ENCODE measurements at places on chromosomes 1 and 21.

GRCh38 chr1:66207484-66207883 is 326.5 kb upstream of the SGIP1 start:
- no peaks in the 10 kb centered on the region for H3K27me3 ChIP-seq
- H3K4me1 ChIP-seq, result peaks cover 5% of the 10 kb centered on the region
- H3K36me3 ChIP-seq, result no peaks in the 10 kb centered on the region
- no peak overlapping the region for H3K4me3 ChIP-seq
- no peak for DNase-seq

DNA sequence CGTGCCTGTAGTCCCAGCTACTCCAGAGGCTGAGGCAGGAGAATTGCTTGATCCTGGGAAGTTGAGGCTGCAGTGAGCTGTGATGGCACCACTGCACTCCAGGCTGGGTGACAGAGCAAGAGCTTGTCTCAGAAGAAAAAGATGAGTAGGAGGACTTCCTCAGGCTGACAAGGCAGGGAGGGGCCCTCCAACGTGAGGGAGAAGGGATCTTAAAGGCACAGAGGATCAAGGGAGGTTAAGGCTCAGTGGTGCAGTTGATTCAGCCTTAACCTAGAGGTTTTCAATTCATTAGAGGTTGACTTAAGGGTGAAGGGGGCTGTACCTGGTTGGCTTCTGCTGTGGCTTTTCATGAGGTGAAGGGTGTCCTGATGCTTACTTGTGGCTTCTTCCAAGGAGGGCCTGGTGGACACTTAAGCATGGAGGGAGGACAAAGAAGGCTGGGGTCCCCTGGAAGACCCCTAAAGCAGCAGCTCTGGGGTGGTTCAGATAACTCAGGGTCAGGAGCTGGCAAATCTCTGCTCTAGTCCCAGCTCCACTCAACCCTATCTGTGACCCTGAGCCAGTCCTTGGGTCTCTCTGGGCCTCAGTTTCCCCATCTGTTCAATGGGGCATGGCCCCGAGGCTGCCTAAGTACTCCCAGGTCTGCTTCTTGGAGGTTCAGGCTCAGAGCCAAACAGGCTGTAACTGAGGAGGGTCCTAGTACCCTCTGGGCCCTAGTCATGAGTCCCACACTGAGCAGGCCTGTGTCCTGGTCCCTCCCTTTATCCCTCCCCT is 6.3 kb downstream of the EXTL1 start:
- no peak overlapping the region for H3K27ac ChIP-seq
- no peak overlapping the region for H3K4me3 ChIP-seq
- peaks cover 6% of the 10 kb centered on the region for H3K4me1 ChIP-seq
- no peak for DNase-seq
- H3K36me3 ChIP-seq, result no peaks in the 10 kb centered on the region

DNA sequence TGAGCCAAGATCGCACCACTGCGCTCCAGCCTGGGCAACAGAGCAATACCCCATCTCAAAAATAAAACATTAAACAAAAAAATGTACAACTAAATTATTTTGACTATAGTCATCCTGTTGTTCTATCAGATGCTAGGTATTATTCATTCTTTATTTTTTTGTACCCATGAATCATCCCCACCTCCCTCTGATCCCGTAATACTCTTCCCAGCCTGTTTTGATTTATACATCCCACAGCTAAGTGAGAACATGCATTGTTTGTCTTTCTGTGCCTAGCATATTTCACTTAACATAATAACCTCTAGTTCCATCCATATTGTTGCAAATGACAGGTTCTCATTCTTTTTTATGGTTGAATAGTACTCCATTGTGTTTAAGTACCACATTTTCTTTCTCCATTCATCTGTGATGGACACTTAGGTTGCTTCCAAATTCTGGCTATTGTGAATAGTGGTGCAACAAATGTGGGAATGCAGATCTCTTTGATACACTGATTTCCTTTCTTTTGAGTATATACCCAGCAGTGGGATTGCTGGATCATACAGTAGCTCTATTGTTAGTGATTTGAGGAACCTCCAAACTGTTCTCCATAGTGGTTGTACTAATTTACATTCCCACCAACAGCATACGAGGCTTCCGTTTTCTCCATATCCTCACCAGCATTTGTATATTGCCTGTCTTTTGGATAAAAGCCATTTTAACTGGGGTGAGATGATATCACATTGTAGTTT is 84.4 kb downstream of the MACF1 start:
- no peak for DNase-seq
- no peak overlapping the region for H3K4me3 ChIP-seq
- H3K4me1 ChIP-seq, result peaks cover 17% of the 10 kb centered on the region
- no peaks in the 10 kb centered on the region for H3K27me3 ChIP-seq

DNA sequence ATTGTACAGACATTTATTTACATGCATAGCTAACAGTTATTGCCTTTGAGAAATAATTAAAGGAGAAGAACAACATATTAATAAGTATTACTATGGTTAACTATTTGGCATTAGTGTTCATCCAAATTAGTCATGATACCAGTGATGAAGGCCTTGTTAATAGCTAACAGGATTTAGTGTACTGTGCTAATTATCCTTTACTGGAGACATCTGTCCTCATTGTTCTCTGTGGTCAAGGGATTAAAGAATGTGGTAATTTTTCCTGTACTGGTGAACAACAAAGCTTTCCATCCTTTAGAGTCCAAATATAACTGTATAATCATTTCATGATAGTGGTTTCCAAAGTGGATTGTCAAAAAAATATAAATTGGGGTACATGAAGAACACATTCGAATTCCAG is 103.9 kb downstream of the ADGRL4 start:
- H3K27me3 ChIP-seq, result no peaks in the 10 kb centered on the region
- H3K4me3 ChIP-seq, result no peak overlapping the region
- H3K27ac ChIP-seq, result no peak overlapping the region
- H3K4me1 ChIP-seq, result no peaks in the 10 kb centered on the region
- DNase-seq, result no peak
- H3K36me3 ChIP-seq, result no peaks in the 10 kb centered on the region

GRCh38 chr1:161260376-161261260 is 2.1 kb downstream of the PCP4L1 start:
- H3K4me1 ChIP-seq, result peaks cover 12% of the 10 kb centered on the region
- H3K27ac ChIP-seq, result no peak overlapping the region
- no peaks in the 10 kb centered on the region for H3K27me3 ChIP-seq

GRCh38 chr21:29320031-29320430 is 21.3 kb downstream of the BACH1 start:
- H3K4me3 ChIP-seq, result no peak overlapping the region
- no peaks in the 10 kb centered on the region for H3K36me3 ChIP-seq
- H3K4me1 ChIP-seq, result peaks cover 46% of the 10 kb centered on the region
